ENCODE measurements at places on chromosomes 2 and 18.

DNA sequence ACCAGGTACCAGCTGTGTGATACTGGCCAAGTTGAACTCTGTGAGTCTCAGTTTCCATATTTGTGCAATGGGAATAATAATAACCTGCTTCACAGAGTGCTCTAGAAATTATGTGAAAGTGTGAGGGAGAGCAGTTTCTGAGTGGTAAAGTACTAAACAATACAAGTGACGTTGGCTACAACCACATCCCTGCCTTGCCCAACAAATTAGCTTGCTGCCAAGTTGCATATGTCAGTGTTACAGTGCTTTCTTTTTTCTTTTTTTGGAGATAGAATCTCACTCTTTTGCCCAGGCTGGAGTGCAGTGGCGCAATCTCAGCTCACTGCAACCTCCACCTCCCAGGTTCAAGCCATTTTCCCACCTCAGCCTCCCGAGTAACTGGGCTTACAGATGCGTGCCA lies 533.6 kb upstream of the MEX3C start:
- DNase-seq, result no peak

DNA sequence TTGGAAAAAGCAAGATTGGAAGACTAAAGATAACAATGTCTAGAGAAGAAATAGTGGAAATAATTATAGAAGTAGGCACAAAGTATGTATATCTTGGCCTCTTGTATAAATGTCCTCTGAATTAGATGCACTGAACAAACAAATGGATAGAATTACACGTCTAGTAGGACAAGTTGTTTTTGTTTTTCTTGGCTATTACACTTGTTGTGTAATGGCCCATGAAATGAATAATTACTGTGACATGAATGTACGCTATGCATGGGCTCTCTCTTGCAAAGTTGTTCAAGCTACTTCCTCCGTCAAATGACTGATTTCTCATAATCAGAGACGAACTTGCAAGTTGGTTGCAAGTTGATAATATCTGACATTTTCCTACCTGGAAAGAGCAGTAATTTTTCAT lies 126.2 kb downstream of the PDE1A start:
- DNase-seq, result no peak

DNA sequence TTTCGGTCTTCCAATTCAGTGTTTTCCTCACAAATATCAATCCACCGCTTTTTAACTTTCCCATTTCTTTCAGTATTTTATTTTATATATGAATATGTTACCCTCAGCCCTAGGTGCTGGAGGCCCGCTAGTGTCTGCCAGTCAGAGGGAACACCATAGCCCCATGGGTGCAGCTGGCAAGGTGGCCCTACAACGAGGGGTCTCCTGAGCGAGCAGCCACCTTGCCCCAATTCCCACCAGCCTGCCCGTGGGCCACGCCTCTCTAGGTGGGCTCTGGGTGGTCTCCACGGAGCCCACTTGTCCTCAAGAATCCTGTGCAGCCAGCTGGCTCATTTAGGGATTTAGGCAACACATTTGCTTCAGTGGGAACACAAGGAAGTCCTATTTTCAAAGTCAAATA lies 72.5 kb upstream of the RGPD5 start:
- DNase-seq, result no peak

DNA sequence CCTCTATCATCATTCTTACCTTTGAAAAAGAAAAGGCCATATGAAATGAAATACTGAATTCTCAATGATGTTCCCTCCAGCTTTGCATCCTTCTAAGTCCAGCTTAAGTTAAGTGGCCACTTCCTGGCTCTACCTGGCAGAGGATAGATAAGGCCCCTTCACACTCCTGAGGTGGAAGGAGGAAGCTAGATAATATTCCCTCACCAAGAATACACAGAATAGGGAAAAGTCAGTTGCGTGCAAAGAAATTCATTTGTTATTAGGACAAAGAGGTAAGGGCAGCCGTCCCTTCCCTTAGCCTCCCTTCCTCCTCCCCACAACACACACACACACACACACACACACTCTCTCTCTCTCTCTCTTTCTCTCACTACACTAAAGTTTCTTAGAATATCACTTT lies 37.5 kb downstream of the OLA1 start:
- DNase-seq, result no peak

GRCh38 chr2:130378206-130378897 lies 22.5 kb downstream of the PTPN18 start:
- DNase-seq, result no peak

GRCh38 chr2:37091873-37092272 lies 7.6 kb downstream of the GPATCH11 start:
- peak; percentile 56 for DNase-seq

GRCh38 chr2:146997488-146997887 lies 847.3 kb upstream of the ACVR2A start:
- no peak for DNase-seq

GRCh38 chr2:49980774-49981173 lies 826.5 kb upstream of the FSHR start:
- no peak for DNase-seq
